Adrenal gland (tissue), 19 donors: ENCODE measurements at places on chromosomes 3 and 15.

DNA sequence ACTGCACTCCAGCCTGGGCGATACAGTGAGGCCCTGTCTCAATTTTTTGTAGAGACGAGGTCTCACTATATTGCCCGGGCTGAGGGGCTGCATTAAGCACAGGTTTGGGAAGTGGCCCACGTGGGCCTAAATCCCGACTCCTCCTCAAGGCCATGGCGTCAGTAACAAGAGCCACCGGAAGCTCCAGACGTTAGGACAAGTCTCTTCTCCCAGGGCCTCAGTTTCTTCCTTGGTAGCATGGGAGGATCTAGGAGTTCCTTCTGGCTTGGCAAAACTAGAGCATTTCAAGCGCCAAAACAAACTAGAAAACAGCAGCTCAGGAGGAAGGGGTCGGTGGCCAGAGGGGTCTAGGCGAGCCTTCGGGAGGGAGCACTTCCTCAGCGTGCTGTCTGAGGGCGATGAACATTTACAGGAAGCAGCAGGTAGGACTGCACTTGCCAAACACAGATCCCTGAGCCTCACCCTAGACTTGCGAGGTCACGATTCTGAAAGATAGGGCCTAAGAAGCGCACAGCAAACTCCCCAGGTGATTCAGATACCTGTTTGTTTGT is 536 bp downstream of the SNAPC5 start:
- DNase-seq, result no peak

DNA sequence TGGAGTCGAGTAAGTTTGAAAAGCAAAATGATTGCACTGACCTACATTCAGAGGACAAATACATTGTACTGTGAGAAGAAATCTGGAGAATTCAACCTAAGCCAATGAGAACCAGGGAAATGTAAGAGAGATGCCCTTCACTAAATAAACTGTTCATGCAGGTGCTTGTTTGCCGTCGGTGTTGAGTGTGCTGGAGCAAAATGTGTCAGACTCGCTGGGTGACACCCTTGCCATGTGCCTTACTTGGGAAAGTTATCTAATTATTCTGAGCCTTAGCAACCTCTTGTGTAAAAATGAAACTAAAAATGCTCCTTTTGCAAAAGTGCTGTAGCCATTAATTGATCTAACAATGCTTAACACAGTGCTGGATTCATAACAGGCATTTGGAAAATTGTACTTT is 140.4 kb downstream of the GABRB3 start:
- no peak for DNase-seq

GRCh38 chr3:127167315-127168043 is 25.5 kb upstream of the PRR23E start:
- no peak for DNase-seq

DNA sequence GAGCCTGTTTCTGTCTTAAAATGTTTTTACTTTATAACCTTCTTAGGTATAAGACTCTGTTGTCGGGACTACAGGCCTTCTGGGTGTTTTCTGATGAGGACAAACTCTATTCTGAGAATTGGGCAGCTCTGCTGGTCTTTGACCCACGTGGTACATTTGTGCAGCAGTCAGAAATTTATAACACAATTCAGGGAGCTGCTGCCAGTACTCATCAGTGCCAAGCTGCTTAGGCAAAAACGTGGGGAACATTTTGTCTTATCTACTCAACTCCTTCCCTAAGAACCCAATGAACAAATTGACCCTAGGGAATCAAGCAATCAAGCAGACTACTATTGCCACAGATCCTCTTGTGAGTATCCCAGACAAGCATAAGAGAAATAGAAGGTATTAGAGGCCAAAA is 180.7 kb upstream of the PDZRN3 start:
- DNase-seq, result no peak

DNA sequence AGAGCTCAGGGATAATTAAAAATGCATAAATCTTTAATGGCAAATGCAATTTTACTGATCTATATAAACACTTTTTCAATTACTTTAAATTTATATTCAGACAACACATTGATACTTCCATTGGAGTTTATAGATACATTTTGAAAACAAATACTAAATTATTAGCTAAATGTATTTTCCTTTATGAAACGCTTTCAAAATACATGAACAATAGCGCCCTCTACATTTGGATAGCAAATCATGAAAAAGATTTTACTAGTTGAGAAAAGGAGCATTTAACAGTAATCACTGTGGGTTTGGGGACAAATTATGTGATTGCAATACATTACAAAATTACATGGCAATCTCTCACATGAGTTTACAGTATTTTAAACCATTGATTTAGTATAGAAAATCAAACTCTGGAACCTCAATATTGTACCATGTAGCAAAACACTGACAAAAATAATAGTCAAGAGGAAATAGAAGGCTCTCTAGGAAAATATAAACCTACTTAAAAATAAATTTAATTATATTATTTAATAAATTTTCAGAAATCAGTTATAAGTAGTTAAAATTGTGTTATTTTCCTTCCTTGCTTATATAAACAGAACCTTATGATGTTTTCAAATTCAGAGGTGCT is 207.9 kb downstream of the ZIC1 start:
- no peak for DNase-seq

DNA sequence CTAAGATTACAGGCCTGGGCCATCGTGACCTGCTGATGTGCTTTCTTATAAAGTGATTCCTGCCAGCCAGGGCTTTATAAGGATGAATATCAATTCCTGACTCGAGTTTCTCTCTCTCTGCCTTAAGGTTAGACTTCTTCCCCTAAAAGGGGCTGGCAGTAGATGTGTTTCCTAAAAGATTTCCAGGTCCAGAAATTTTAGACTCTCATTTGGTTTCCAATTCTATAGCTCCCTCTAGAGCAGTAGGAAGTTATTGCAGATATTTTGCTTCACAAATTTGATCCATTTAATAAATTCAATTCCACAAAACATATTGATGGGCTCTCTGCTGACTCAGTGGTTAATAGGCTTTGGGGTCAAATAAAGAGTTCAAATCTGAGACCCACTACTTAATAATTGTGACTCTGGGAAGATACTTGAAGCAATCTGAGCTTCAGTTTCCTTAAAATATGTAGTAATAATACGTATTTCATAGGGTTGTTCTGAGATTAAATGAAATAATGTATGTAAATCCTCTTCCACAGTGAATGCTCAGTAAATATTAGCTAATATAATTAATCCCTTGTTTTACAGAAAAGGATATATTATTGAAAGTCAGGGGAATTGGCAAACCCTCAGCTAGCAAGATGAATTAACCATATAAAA is 2.1 kb downstream of the TRIM69 start:
- no peak for DNase-seq
